CD8-positive, alpha-beta memory T cell (primary cell): ENCODE measurements at places on chromosomes 16 and 17. TPM values are rescaled to one million over a fixed set of nuclear protein-coding genes. Genes with fewer than 3 reads are reported as not detected.

Gene CD79B
- total RNA-seq: 22.2 TPM

Gene VTN
- total RNA-seq: 0.57 TPM

Gene WFDC1
- not detected for total RNA-seq

Gene TBC1D3
- not detected for total RNA-seq

Gene EVI2B
- 29.8 TPM for total RNA-seq

Gene TBC1D3H
- total RNA-seq: not detected

Gene MARVELD3
- total RNA-seq: not detected

Gene BLMH
- 68.0 TPM for total RNA-seq

Gene TEKT1
- total RNA-seq: not detected

Gene QRICH2
- 2.5 TPM for total RNA-seq

Gene CSH1
- total RNA-seq: not detected

Gene GUCY2D
- total RNA-seq: not detected

Gene OR3A3
- not detected for total RNA-seq

Gene FBXO39
- total RNA-seq: not detected

Gene SHISA6
- not detected for total RNA-seq

Gene RHBDL3
- total RNA-seq: 0.33 TPM

Gene GH2
- not detected for total RNA-seq

Gene FN3K
- total RNA-seq: 2.3 TPM

Gene CDRT15
- total RNA-seq: not detected

Gene DNAI2
- 0.37 TPM for total RNA-seq

Gene ZNF500
- 13.7 TPM for total RNA-seq

Gene TP53TG3D
- total RNA-seq: 0.37 TPM

Gene RNF157
- 13.9 TPM for total RNA-seq
